ENCODE measurements at places on chromosomes 16 and 17.

DNA sequence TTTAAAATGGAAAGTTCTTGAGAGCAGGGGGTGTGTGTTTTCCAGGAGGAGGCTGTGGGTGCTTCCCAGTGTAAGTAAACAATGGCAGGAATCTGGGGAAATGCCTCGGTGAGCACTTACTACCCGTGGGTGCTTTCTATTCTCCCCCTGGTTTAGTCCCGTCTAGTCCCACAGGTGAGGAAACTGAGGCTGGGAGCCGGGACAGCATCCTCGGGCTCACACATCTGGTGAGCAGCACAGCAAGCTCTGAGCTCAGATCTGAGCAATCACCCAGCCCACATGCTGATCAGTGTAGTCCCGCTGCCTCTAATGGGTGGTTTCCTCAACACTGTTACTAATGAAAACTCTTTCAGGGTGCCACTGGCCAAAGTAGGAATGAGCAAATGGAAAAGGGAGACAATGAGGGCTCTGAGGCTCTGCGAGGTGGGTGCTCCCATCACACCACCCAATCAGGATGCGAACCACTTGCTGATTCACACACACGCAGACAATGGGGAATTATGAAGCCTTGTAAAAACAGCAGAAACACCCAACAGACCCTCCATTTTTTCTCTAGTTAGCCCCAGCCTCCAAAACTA is 202.6 kb downstream of the PARN start:
- DNase-seq = no peak

- no peak for DNase-seq
These were observed 13.3 kb upstream of the YWHAE start for GRCh38 chr17:1413281-1413791.

DNA sequence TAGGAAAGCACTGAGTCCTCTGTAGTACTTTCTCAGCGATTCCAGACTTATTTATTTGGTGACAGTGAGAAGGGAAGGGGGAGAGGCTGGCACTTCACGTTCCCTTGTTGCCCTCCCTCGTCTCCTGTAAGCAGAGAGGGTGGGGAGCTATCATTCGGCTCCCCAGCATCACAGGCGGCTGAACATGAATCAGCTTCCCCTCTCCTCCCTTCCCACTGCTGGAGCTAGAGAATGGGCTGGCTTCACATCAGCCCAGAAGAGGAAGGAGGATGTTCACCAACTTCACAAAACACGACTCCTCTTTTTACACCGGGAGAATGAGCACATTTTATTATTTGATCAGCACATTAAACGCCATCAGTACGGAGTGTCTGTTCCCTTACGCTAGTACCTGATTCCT is 6.7 kb upstream of the CMIP start:
- DNase-seq = no peak

GRCh38 chr16:27097800-27098230 is 31.1 kb downstream of the C16orf82 start:
- DNase-seq = no peak

DNA sequence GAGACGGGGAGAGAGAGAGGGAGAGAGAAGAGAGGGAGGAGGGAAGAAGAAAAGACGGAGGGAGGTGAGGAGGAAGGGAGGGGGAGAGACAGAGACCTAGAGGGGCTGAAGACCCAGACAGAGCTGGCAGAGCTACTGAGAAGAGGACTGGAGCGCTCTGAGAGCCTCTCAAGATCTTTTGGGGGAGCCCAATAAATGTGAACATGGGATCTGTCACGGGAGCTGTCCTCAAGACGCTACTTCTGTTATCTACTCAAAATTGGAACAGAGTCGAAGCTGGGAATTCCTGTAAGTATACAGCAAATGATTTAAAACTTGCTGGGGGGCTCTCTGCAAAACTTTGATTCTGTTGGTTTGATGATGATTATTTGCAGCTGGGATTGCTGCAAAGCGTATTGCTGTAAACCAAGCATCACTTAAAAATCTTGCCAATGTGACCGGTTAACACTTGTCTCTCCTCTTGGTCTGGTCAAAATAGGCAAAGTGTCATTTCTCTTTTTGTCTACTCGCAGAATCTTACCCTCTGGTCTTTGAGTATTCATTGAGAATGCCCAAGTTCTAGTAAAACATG is 344 bp downstream of the CNTNAP4 start:
- no peak for DNase-seq

DNA sequence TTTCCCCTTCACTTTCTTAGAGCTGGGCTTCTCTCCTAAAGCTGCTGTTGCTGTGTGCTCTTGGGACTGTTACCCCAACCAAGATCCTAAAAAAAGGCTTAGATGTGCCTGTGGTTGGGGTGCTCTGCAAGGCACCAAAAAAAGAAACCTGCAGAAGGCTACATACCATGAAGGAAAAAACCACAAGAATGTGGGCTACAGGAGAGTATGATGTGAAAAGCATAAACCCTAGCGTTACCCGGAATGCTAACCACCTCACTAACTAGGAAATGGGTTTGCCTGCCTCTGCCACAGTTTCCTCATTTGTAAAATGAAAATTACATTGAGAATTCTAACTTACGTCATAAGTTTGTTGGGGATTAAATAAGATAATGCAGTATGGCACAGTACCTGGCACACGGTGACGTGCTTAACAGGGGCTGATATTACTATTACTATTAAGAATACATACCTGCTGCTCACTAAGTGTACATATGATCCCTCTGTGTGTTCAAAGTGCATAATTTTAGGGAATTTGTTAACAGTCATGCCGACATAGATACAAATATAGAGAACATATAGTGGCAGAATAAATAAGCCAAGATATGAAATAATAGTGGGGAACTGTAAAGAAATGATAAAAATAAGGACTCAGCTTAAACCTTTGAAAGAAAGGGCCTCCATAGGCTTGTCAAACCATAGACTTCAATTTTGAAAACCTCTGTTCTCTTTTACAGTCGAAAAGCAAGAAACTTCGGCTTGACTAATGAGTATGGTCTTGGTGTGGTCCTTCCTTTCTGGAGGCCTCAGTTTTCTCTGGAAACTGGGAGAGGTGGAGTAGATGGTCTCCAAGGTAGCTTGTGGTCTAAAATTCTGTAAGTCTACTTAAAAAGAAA is 177.8 kb upstream of the TBX2 start:
- peak; percentile 17 for DNase-seq

- DNase-seq = no peak
These were observed 11.6 kb upstream of the NTN1 start for GRCh38 chr17:9009737-9010136.

GRCh38 chr16:53925107-53925410 is 221.1 kb downstream of the FTO start:
- no peak for DNase-seq

DNA sequence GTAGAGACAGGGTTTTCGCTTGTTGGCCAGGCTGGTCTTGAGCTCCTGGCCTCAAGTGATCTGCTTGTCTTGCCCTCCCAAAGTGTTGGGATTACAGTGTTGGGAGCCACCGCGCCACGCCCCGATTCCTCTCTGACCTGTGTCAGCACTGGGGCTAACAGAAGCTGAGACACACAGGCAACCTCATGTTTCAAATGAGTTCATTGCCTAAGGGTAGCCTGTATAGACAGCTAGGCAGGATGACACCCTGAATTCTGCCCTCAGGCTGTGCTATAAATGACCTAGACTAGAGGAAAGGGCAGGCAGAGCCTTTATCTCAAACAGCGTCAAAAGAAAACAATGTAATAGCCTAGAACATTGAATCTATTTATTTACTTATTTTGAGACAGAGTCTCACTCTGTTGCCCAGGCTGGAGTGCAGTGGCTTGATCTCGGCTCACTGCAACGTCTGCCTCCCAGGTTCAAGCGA is 2.3 kb upstream of the CDK3 start:
- no peak for DNase-seq

DNA sequence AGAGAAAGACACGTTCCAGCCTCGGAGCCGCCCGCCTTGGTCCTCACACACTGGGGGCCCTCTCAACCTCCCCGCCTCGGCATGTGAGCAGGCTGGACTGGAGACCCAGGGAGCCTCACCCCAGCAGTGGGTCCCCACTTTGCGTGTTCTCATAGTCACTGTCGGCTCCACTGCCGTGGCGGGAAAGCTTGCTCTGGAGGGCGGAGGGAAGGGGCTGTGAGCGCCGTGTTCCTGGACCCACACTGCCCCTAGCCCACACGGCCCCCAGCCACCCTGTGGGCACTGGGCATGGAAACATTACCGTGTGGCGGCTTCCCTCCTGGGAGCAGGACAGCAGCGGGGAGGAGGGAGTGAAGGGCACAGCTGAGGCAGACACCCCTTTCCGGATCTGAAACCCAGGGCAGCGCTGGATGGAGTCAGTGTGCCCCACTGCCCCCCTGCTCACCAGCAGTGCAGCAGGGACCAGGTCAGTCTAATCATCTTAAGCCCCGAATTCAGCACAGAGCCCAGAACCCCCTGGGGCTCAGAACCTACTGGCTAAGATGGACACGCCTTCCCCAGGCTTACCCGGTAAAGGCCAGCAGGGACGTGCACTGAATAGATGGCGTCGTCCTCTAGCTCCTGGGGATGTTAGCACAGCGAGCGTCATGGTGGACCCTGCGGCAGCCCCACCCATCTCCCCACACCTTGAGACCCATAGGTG is 7.2 kb downstream of the TP53I13 start:
- no peak for DNase-seq

- no peak for DNase-seq
These were observed 32.4 kb upstream of the MMD start for GRCh38 chr17:55453839-55454557.

DNA sequence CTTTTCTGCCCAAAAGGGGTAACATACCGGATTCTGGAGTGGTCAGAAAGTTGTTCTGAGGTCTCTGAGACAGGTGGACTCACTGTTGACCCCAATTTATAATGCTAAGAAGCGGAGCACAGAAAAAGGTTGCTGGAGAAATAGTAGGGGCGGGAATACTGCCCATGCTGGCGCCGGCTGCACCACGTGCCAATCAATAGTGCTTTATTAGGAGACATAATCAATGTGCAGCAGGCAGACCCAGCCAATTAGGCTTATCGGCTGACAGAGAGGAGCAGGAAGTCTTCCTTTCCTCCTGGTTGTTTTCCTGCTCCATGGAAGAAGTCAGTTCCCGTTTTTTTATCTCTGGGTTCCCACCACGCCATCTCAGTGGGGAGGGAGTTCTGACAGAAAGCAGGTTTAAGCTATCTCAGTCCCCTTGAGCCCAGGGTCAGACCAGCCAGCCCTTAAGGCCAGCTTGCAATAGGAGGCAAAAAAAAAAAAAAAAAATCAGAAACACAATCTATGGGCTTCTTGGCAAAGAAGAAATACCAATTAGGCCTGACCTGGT is 68.2 kb upstream of the IRX6 start:
- DNase-seq = no peak

DNA sequence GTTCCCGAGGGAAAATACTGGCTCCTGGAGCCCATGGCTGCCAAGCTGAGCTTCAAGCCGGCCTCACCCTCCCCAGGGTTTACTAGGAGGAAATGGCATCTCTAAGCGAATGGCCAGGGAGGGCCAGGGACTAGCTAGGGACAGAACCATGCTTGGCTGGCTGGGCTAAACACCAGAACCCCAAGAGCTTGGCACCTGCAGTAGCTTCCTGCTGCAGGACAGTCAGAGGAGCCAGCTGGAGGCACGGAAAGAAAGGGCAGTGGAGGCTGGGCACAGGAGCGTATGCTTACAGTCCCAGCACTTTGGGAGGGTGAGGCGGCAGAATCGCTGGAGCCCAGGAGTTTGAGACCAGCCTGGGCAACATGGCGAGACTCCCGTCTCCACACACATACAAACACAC is 33.7 kb downstream of the PEMT start:
- no peak for DNase-seq

DNA sequence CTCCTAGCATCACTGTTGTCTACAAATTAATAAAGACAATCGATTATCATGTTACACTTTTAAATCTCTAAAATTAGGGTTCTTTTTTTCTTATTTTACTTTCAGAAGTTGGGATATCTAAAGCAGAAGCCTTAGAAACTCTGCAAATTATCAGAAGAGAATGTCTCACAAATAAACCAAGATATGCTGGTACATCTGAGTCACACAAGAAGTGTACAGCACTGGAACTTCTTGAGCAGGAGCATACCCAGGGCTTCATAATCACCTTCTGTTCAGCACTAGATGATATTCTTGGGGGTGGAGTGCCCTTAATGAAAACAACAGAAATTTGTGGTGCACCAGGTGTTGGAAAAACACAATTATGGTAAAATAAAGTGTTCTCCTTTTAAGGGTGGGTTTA is 2.4 kb downstream of the RAD51C start:
- DNase-seq = no peak

DNA sequence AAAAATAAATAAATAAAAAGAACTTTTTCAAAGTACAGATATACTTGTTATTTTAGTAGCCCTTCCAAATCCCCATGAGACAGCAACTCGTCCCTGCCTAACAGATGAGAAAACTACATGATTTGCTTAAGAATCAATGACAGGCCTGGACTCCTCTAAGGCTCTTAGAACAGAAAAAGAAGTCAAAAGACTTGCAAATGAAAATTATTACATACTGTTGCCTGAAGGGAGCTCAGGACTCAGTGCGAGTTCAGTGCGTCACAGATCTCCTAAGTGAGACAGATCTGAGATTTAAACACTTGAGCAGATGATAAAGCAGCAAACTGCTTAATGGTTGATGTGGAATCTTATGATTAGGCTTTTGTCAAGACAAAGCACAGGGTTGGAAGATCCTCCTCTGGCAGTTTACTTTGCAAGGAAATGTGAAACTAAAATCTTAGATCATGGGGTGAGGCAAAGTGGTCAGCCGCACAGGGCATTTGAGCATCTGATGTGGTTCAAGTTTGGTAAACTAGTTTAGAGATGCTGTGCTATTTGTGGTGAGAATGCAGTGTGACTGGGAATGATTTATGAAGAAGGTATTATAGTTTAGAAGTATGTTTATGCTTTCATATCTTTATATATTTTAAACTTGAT is 138.1 kb downstream of the TRIM37 start:
- no peak for DNase-seq

GRCh38 chr16:3356118-3356517 is 429 bp downstream of the OR2C1 start:
- no peak for DNase-seq

DNA sequence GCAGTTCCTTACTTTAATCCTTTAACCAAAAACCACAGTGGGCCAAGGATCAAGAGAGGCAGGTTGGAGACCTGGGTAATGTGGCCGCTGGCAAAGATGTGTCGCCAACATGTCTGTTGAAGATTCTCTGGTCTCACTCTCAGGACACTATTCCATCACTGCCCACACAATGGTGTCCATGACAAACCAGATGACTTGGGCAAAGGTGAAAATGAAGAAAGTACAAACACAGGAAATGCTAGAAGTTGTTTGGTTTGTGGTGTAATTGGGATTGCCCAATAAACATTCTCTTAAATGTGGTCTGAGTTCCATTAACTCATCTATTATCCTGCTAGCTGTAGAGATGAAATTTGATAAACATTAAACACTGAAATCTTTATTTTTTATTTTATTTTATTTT is 43.3 kb downstream of the SALL1 start:
- DNase-seq = no peak
